ENCODE measurements at places on chromosomes 2 and 18. TPM values are rescaled to one million over a fixed set of nuclear protein-coding genes. Genes with fewer than 3 reads are reported as not detected.

RIT2 gene
- not detected for total RNA-seq

PLCD4 gene
- 0.97 TPM for total RNA-seq

CDK5R2 gene
- not detected for total RNA-seq

LTBP1 gene
- 80.9 TPM for total RNA-seq

NFU1 gene
- 43.9 TPM for total RNA-seq

RAB6C gene
- total RNA-seq: not detected

TGFBRAP1 gene
- total RNA-seq: 29.8 TPM

CHRNG gene
- not detected for total RNA-seq

ZNF521 gene
- 107 TPM for total RNA-seq

DLGAP1 gene
- total RNA-seq: not detected

XDH gene
- not detected for total RNA-seq

FBXO36 gene
- 1.7 TPM for total RNA-seq

TUBA4B gene
- total RNA-seq: not detected

SLC19A3 gene
- total RNA-seq: 0.15 TPM

ZNF519 gene
- 2.9 TPM for total RNA-seq

LIMS1 gene
- total RNA-seq: 137 TPM

PAX8 gene
- under 0.01 TPM for total RNA-seq

WDR35 gene
- 17.2 TPM for total RNA-seq
